ENCODE measurements at places on chromosomes 6 and 20.

DNA sequence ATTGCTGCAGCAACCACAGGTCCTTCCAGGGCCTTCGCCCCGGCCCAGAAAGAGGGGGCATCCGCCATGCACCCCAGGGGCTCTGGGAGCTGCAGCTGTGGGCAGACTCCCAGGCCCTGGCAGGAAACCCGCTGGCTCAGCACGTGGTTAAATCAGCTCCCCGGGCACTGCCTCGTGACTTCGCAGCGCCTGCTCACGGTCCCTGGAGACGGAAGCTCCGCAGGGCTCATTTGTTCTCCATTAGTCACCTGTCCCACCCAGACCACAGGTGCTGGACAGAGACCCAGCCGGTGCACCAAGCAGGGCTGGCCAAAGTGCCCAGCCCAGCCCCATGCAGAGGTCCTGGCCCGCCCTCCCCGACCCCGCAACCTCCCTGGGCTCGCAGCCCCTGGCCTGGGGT lies 14.7 kb downstream of the KCNQ2 start:
- DNase-seq: no peak

DNA sequence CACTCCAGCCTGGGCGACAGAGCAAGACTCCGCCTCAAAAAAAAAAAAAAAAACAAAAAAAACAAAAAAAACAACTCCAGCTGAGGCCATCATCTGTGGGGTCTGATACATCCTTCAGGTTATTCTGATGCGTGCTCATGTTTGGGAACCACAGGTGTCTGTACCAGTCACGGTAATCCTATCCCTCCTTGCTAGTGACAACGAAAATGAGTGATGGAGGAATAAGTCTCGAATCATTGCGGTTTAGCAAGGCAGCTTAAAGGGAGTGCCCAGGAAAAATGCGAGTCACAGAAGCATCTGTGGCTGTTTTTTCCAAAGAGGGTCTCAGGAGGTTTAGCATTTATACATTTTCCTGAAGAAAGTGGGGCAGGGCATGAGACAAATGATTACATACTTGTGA lies 48.8 kb downstream of the MCUR1 start:
- no peak for DNase-seq

GRCh38 chr6:169976301-169977081 lies 225.1 kb downstream of the ERMARD start:
- no peak for DNase-seq

DNA sequence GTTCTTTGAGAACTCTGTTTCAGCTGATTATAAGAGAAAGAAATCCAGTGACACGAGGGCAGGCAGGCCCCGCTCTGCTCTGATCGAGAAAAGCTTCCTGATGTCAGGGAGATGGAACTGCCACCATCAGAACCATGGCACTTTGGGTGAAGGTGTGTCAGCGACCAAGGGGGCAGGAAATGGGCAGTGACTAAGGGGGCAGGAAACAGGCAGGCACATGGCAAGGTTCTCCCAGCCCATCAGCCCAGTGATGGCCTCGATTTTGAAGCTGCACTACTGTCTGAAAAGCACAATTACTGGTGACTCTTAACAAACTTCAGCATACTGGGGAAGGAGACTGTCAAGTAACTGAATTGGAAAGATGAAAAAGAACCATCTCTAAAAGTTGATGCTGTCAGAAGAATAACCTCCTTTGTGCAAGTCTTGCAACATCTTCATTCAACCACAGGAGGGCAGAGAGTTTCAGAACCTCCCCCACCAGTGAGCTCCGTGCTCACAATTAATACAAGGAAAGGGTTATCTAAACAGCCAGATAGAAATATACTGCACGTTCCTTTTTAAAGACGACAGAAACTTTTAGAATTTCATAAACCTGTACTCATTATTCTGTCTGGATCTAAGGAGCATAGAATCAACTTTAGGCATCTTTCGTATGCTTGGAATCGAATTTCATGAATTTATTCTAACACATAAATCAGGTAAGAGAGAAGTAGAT lies 39.1 kb downstream of the TMX4 start:
- DNase-seq: no peak

GRCh38 chr6:130050230-130050629 lies 31.8 kb downstream of the L3MBTL3 start:
- no peak for DNase-seq

GRCh38 chr6:165701005-165701404 lies 38.0 kb upstream of the PDE10A start:
- no peak for DNase-seq

DNA sequence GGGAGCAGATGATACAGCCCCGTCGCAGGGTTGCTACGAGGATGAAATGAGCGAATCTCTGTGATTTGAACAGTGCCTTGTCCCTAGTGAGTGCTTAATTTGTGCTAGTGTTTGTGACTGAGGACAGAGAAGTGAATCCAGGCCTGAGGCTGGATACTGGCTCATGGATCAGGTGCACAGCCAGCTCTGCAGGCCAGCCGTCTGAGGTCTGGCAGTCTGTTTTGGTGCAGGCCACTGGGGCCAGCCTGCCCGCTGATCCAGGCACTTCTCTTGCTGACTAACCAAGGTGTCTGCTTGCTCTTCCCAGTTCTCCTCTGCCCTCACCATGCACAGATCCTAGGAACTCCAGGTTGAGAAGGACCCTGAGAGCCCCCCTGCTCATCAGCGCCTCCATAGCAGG lies 181.0 kb downstream of the LRFN2 start:
- no peak for DNase-seq

Measured in stimulated activated CD4-positive, alpha-beta T cell treated with anti-CD3 and anti-CD28 coated beads, Interleukin-1b, Interleukin-23, amount 100 ng/mL, for 1 hour (primary cell).